ENCODE measurements at places on chromosomes 6 and 20.
A peak's percentile ranks its signal among the peaks of the same experiment; 100 is the strongest.

DNA sequence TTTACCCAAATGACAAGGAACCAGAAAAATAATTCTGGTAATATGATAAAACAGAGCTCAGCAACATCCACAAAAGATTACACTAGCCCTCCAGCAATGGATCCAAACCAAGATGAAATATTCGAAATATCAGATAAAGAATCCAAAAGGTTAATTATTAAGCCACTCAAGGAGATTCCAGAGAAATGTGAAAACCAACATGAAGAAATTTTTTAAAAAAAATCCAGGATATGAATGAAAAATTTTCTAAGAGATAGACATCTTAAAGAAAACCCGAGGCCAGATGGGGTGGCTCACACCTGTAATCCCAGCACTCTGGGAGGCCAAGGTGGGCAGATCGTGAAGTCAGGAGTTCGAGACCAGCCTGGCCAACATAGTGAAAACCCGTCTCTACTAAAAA is 124.4 kb downstream of the CDK19 start:
- no peak for DNase-seq

GRCh38 chr6:115882771-115883170 is 177.9 kb downstream of the FRK start:
- DNase-seq: no peak

- DNase-seq: no peak
Observed at GRCh38 chr6:25326126-25326525, 47.0 kb downstream of the CARMIL1 start.

DNA sequence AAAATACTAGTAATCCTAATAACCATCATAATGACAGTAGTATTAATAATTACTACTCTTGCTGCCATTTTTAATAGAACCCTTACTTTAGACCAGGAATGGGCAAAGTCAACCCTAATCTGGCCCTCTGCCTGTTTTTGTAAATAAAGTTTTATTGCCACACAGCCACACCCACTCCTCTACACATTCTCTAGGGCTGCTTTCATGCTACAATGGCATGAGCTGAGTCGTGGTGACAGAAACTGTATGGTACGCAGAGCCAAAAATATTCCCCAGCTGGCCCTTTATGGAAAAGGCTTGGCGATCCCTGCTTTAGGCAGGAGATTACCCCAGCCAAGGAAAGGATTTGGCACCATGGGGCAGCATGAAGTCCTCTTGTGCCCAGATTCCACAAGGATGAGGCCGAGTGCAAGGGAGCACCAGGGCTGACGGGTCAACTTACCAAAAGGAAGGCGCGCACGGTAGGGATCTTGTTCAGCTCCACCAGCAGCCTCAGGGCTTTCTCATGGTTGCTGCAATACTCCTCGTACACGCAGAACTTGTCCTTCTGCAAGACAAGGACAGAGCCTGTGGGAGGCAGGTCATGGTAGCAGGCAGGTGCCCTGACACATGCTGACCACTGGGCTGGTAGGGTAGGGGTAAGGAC is 93.6 kb downstream of the PREX1 start:
- DNase-seq: no peak

DNA sequence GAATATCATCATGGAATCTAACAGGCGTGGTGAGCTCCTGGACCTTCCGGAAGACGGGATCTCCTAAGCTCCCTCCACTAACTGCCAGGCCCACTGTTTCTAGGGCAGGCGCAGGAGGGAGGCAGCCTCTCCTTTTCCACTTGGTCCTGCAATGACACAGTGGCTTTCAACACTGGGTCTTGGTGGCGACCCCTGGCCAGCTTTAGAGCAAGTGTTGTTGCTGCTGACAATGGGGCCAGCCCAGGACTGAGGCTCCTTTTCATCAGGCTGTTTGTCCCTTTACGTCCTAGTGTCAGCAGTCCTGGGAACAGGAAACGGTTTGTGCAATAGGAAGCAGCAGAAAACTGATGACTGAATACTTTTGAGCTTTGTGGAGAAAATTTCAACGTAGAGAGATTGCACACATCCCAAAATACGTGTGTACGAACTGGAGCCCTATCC is 9.7 kb upstream of the QKI start:
- no peak for DNase-seq

DNA sequence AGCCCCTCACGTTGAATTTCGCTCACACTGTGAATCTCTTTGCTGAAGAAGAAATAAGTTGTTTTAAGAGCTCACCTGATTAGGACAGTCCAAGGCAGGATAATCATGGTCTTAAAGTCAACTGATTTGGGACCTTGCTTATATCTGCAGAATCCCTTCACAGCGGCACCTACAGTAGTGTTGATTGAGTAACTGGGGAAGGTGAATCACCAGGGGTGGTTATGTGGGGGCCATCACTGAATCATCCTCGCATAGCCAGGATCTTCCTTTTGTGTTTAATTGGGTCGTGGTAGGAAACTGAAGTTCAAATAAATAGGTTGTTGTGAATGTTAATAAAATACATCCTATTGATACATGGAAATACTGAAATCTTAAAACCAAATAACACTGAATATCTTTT is 20.2 kb upstream of the MICA start:
- no peak for DNase-seq

DNA sequence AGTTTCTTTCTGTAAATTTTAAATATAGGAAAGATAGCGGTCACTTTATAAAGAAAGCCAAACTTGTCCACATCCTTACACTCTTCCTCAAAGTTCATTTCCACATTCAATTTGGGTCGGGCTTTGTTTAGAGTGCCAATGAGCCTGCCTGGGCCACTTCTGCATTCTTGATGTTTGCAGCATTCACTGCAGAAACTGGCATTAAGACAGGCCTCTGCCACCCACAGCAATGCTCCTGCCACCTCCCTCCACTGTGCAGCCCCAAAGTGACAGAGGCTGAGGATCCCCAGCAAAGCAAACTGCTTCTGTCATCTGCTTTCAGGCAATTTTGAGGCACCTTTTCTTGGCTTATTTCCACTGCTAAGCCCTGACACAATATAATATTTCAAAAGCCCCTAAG is 61.2 kb downstream of the TNFAIP3 start:
- DNase-seq: no peak

DNA sequence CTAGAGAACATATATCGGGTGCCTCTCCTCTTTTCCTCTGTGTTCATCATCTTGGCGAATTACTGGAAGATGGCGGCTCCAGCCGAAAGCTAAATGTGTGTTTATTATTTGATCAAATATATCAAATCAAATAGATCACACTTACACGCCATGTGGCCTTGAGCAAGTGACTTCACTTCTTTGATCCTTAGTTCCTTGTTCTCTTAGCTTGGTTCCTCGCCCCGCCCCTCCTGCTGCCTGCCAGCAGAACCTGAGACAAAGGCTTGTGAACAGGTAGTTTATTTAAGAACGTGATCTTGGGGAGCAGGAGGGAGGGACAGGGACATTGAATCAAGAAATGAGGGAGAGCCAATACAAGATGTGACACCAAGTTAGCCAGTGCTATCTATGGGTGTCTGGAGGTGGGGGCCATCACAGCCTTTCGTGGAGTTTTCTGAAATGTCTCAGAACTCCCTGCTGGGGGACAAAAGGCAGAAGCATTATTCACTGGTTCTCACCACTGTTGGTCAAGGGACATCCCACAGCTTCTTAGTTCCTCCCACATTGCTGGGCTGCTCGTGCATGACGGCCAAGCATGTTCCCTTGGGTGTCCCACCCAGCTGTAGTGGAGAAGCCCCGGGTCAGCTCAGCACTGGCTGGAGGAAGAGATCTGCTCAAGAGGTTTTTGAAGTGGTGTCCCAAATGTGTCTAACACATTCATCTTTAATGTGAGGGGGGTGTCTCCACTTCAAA is 44.9 kb upstream of the RNF24 start:
- DNase-seq: no peak

GRCh38 chr20:8144282-8145245 is 12.5 kb downstream of the PLCB1 start:
- no peak for DNase-seq

GRCh38 chr20:15890407-15890982 is 682.8 kb downstream of the KIF16B start:
- no peak for DNase-seq

DNA sequence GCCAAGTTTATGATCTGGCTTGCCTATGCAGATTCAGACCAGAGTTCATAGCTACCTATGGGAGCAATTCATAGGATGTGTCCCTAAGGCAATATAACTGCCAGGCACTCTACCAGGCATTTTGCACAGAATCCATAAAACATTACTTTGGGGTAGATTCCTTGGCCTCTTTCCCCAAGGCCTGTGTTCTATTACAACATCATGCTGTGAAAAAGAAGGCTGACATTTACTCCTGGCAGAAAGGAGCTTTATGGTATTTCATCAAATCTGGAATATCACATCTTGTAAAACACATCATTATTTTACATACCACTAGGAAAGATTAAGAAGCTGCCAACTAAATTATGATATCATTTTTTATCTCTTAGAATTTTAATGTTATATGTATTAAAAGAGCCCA is 287.0 kb upstream of the MARCKS start:
- DNase-seq: no peak

GRCh38 chr6:157962601-157963302 is 18.9 kb upstream of the SYNJ2 start:
- no peak for DNase-seq

- DNase-seq: peak; percentile 32
Observed at GRCh38 chr20:64102647-64103354, 4.6 kb downstream of the NPBWR2 start.

GRCh38 chr20:2302384-2303060 is 6.7 kb downstream of the TGM3 start:
- DNase-seq: no peak

- no peak for DNase-seq
Observed at GRCh38 chr6:167093922-167094432, 28.9 kb upstream of the CCR6 start.

GRCh38 chr6:43924222-43924702 is 154.3 kb downstream of the VEGFA start:
- DNase-seq: no peak

- no peak for DNase-seq
Observed at GRCh38 chr20:39850246-39850645, 838.8 kb downstream of the MAFB start.

DNA sequence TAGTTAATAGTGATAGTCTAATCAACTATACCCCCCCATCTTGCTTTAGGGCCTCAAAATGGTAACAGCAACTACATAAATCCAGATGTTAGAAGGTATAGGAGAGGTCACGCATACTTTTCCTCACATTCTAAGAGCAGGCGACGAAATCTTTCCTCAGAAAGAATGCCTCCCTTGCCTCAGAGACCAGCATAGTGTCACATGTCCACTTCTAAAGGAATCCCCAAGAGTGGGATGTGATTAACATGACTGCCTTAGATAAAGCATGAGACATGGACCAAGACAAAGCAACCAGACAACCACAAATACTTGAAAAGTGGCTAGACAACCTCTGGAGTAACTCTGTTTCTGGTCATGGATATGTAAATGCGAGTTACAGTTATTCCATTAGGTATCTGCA is 710.7 kb downstream of the EYS start:
- no peak for DNase-seq

DNA sequence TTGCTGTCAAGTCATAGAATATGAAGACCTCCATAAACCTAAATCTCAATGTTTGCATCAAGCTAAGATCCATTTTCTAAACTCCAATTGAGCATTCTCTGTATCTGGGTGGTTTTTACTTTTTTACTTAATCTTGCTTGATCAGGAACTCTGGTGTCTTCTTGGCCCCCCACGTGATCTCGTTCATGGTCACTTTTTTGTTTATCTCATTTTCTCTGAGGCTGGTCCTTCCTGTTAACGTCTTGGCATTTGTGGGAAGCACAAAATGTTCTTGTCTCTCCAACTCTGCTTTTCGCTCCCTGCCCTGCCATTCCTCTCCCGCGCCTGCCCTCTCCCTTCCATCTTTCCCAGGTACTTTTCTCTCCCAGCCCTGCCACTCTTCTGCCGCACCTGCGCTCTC is 14.0 kb upstream of the MAPRE1 start:
- no peak for DNase-seq

GRCh38 chr6:21109391-21110178 is 484.0 kb upstream of the SOX4 start:
- DNase-seq: no peak

- no peak for DNase-seq
Observed at GRCh38 chr6:20582586-20583443, 48.6 kb downstream of the CDKAL1 start.

DNA sequence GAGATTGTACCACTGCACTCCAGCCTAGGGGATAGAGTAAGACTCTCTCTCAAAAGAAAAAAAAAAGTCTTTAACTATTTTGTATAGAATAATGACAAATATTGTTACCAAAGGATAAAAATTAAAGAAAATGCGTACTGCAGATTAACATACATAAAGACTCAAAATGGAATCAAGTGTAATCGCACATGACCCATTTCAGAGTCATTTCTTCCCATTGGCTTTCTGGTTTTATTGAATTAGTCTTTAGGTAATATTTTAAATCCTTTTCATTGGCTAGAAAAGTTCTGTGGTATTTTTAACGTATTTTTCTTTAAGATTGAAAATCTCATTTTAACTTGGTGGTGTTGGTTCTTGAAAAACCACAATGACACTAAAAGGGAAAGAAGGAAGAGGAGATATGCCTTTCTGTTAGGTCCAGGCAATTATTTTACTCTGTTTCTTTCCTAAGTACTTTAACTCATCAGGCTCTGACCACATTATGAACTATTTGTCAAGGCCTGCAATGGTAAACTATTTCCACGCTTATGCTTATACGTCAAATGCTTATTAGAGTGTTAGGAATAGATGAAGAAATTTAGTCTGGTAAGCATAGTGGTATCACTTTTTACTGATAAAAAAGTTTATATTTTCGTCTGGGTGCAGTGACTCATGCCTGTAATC is 52.3 kb downstream of the PLEKHG1 start:
- DNase-seq: no peak

GRCh38 chr6:157989541-157990289 is 8.1 kb downstream of the SYNJ2 start:
- peak; percentile 58 for DNase-seq

DNA sequence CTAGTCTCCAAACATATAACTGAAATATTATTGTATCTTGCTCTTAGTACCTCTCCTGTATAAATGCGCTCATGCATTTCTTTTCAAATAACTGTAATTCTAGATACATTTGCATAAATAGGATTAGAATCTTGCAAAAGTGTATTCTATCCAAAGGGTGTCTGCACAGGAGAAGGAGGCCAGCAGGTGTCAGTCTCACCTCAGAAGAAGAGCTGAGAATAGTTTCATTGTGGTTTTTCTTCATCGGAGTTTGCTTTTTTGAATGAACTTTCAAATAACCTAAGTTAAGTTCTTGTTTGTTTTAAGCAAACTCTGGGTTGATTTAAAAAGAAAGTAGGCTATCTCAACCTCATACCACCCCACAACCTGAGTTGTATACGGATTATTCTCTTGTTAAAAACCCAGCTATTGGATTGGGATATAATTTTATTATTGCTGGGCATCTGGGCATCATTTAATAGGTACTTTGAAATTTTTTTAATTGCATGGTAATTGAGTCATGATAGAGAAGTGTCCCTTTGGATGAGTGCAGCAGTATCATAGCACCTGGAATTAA is 125.0 kb upstream of the MLIP start:
- no peak for DNase-seq

- DNase-seq: no peak
Observed at GRCh38 chr6:42123379-42124103, 18.9 kb downstream of the C6orf132 start.

DNA sequence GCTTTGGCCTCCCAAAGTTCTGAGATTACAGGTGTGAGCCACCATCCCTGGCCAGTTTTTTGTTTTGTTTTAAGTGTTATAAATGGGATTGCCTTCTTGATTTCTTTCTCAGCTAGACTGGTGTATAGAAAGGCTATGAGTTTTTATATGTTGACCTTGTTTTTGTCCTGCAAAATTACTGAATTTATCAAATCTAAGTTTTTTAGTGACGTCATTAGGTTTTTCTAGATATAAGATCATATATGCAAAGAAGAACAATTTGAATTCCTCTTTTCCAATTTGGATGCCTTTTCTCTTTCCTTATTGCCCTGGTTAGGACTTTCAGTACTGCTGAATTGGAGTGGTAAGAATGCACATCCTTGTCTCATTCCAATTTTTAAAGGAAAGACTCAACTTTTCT is 81.3 kb upstream of the MOCS1 start:
- DNase-seq: no peak

All from DMS153 (cell line).